Endodermal cell (in vitro differentiated cells): ENCODE measurements at places on chromosomes 4 and X. TPM values are rescaled to one million over a fixed set of nuclear protein-coding genes. Genes with fewer than 3 reads are reported as not detected.

GRCh38 chr4:95216636-95217035 lies 332.1 kb downstream of the UNC5C start:
- no peaks in the 10 kb centered on the region for H3K4me1 ChIP-seq
- DNase-seq = no peak
- H3K4me3 ChIP-seq = no peak overlapping the region
- H3K27ac ChIP-seq = no peak overlapping the region

GRCh38 chr4:124783847-124784246 lies 71.3 kb upstream of the ANKRD50 start:
- no peak overlapping the region for H3K4me3 ChIP-seq
- H3K4me1 ChIP-seq = no peaks in the 10 kb centered on the region
- no peaks in the 10 kb centered on the region for H3K36me3 ChIP-seq
- no peak overlapping the region for H3K27ac ChIP-seq
- H3K27me3 ChIP-seq = no peaks in the 10 kb centered on the region

DNA sequence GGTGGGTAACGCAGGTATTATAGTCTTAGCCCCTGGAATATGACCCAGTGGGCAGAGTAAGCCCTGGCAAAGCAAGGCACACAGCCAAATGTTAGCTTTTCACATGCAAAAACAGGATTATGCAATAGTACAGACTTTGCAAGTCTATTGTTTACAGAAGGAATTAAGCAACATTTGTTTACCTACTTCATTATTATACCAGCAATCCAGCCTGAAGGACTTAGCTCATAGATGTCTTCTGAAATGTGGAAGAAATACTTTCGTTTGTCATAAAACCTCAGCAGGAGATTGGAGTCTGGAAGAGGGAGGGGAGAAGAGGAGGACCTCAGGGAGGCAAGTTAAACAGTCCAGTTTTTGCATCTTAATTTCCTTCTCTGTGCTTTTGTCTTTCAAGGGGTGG lies 226.7 kb upstream of the CENPE start:
- no peaks in the 10 kb centered on the region for H3K4me1 ChIP-seq
- H3K4me3 ChIP-seq = no peak overlapping the region
- no peak for DNase-seq
- no peaks in the 10 kb centered on the region for H3K27me3 ChIP-seq
- no peaks in the 10 kb centered on the region for H3K36me3 ChIP-seq
- no peak overlapping the region for H3K27ac ChIP-seq

DNA sequence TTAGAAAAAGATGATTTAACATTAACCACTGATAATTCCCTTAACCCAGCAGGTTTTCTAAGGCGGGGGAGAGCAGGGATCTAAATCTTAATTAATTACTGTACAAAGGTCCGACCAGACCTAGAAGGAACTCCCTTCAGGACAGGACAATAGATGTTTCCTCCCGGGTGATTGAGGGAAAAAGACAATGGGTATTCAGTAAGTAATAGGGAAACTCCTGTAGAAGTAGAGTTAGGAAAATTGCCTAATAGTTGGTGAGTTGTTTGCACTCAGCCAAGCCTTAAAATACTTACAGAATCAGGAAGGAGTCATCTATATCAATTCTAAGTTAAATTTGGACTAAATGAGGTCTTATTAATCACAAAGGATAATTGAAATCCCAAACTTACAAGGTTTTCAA lies 5.8 kb upstream of the SRD5A3 start:
- no peaks in the 10 kb centered on the region for H3K36me3 ChIP-seq
- no peak overlapping the region for H3K27ac ChIP-seq
- no peak overlapping the region for H3K4me3 ChIP-seq
- no peaks in the 10 kb centered on the region for H3K4me1 ChIP-seq
- no peaks in the 10 kb centered on the region for H3K27me3 ChIP-seq

GRCh38 chr4:14871676-14872430 lies 130.4 kb upstream of the CPEB2 start:
- no peaks in the 10 kb centered on the region for H3K27me3 ChIP-seq
- DNase-seq = peak; percentile 85

DNA sequence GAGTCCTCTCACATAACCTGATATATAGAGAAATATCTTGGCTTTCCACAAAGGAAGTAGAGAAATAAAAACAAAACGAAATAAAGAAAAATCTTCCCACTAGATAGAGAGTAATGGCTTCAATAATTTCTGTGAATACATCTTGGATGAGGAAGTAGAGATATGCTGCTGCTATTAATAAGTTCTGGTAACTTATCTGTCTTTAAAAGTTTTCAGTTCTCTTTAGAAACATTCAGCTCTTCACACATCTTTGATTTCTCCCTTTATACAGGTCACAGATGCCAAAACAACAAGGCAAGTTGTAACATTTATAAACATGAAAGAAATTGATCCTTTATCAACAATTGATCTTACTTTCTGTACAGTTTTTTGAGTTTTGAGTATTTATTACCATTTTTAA lies 615.8 kb downstream of the TRAM1L1 start:
- H3K36me3 ChIP-seq = no peaks in the 10 kb centered on the region
- no peak for DNase-seq
- H3K4me1 ChIP-seq = no peaks in the 10 kb centered on the region
- H3K27ac ChIP-seq = no peak overlapping the region
- H3K4me3 ChIP-seq = no peak overlapping the region
- H3K27me3 ChIP-seq = no peaks in the 10 kb centered on the region

GRCh38 chrX:131235768-131236545 lies 53.1 kb downstream of the IGSF1 start:
- H3K4me3 ChIP-seq = no peak overlapping the region
- H3K36me3 ChIP-seq = no peaks in the 10 kb centered on the region
- DNase-seq = no peak

GRCh38 chrX:41300758-41301437 lies 33.1 kb upstream of the DDX3X start:
- no peaks in the 10 kb centered on the region for H3K27me3 ChIP-seq
- H3K4me3 ChIP-seq = no peak overlapping the region
- H3K27ac ChIP-seq = no peak overlapping the region
- no peaks in the 10 kb centered on the region for H3K36me3 ChIP-seq
- H3K4me1 ChIP-seq = no peaks in the 10 kb centered on the region

DNA sequence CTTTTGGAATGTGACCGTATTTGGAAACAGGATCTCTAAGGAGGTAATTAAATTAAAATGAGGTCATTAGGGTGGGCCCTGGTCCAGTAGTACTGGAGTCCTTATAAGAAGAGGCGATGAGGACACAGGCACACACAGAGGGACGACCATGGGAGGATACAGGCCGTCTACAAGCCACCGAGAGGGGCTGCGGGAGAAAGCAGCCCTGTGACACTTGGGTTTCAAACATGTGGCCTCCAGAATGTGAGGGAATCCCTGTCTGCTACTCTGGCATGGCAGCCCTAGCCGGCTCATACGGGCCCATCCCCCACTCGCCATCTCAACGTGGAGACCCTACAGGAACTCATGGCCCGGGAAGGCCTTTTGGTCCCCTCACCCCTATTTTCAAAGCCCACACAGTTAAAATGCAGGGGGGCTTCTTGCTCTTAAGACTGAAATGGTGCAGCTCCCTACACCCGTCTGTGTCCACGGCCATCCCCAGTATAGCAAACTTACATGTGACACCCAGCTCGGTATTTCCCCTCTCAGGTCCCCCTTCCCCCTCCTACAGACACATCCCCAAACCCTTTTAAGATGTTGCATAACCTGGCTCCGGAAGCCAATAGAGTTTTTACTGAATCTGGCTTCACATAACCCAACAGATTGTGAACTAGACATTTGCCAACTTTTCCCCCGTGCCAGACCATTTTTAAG lies 124.1 kb upstream of the TBL1X start:
- no peaks in the 10 kb centered on the region for H3K4me1 ChIP-seq
- no peaks in the 10 kb centered on the region for H3K27me3 ChIP-seq
- no peak overlapping the region for H3K27ac ChIP-seq
- no peak overlapping the region for H3K4me3 ChIP-seq
- peak; percentile 64 for DNase-seq

GRCh38 chr4:187417721-187418120 lies 577.9 kb upstream of the ZFP42 start:
- H3K4me1 ChIP-seq = no peaks in the 10 kb centered on the region
- no peaks in the 10 kb centered on the region for H3K36me3 ChIP-seq
- no peaks in the 10 kb centered on the region for H3K27me3 ChIP-seq
- H3K4me3 ChIP-seq = no peak overlapping the region
- no peak overlapping the region for H3K27ac ChIP-seq

DNA sequence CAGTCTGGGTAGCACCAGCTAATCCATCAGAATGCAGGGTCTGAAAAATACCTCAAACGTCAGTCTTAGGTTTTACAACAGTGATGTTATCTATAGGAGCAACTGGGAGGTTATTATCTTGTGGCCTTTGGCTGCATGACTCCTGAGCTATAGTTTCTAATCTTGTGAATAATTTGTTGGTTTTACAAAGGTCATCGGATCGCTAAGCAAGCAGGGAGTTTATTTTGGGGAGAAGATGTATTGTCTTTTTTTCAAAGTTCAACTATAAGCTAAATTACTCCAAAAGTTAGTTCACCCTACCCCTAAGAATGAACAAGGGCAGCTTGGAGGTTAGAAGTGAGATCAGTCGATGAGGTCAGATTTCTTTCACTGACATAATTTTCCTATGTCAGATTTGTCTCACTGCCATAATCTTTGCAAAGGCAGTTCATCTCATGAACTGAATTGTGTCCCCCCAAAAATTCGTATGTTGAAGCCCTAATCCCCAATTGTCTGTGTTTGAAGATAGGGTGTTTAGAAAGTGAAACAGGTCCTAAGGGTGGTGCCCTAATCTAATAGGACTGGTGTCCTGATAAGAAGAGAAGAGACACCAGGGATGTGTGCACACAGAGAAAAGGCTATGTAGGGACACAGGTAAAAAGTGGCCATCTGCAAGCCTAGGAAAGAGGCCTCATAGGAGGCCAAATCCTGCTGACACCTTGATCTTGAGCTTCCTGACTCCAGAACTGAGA lies 175.8 kb upstream of the GALNT7 start:
- H3K27me3 ChIP-seq = no peaks in the 10 kb centered on the region
- H3K4me3 ChIP-seq = no peak overlapping the region
- H3K4me1 ChIP-seq = no peaks in the 10 kb centered on the region
- DNase-seq = no peak

- no peak overlapping the region for H3K4me3 ChIP-seq
- no peaks in the 10 kb centered on the region for H3K27me3 ChIP-seq
- H3K27ac ChIP-seq = no peak overlapping the region
- no peaks in the 10 kb centered on the region for H3K36me3 ChIP-seq
- no peaks in the 10 kb centered on the region for H3K4me1 ChIP-seq
These were observed 444.3 kb downstream of the NAP1L3 start for GRCh38 chrX:93229036-93229435.

- H3K36me3 ChIP-seq = no peaks in the 10 kb centered on the region
- no peaks in the 10 kb centered on the region for H3K27me3 ChIP-seq
- H3K4me3 ChIP-seq = no peak overlapping the region
- no peak for DNase-seq
These were observed 107.8 kb upstream of the PDHA2 start for GRCh38 chr4:95732061-95732460.

The S100G gene
- not detected in 2 replicates for total RNA-seq

The TBX22 gene
- total RNA-seq = 0.88 and 1.8 TPM in 2 replicates

The NDST3 gene
- total RNA-seq = 0.50 and 0.62 TPM in 2 replicates

The TRPC3 gene
- 0.79 and 0.88 TPM in 2 replicates for total RNA-seq

The HEPH gene
- 88.1 to 94.7 TPM (median 92.7 TPM) in 3 replicates for total RNA-seq
